Astrocyte (in vitro differentiated cells and primary cell): ENCODE measurements at places on chromosomes 5 and 9.
A peak's percentile ranks its signal among the peaks of the same experiment; 100 is the strongest.

DNA sequence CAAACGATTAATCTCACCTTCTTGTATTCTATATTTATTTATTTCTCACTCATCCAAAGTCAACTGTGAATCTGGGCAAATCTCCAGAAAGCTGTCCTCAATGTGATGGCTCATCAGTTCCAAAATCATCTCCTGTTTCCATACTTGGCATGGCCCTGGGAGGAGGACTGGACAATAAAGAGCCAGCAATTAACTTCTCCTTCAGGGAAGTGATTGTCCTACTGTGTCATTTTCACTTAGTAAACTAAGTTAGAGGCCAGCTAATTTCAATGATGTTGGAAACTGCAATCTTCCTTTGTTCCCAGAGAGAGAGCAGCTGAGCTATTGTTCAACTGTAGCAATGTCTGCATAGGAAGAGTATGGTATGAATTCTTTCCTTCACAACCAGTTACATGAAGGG is 17.5 kb downstream of the CDH12 start:
- DNase-seq, result no peak

GRCh38 chr9:1273859-1274258 is 223.7 kb downstream of the DMRT2 start:
- no peak for DNase-seq

- DNase-seq, result peak; percentile 32
Observed at GRCh38 chr5:150590979-150591695, 49.3 kb upstream of the SYNPO start.

DNA sequence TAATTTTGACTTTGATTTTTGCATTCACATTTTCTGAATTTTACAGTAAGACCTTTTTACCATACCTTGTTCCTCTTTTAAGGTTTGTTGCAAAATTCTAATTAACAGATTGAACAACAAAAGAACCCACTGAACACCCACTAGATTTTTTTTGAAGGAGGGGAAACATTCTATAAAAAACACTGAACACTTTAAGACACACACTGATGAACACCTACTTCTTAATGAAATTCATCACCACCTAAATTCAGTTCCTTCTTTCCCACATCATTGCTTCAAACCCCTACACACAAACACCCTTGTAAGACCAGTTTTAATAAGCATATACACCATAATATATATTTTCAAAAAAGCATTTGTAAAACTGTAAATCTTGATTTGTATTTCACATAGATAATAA is 559.0 kb upstream of the MEF2C start:
- DNase-seq, result no peak

- peak; percentile 29 for DNase-seq
Observed at GRCh38 chr9:114203410-114204140, 48.2 kb downstream of the COL27A1 start.

DNA sequence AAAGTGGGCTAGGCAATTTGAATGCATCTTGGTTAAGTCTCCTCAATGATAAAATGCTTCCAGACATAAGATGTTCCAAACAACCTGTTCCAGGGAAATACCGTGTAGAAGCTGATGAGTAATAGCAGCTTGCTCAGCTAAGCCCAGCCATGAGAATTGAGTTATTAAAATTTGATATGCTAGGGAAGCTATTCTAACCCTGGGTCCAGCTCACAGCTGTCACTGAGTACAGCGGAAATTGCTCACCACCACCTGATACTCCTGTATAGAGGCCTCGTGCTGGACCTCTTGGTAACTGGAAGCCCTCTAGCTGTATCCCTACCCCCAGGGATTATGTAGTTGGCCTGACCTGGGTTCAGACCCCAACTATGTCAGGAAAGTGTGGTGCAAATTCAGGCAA is 521.3 kb upstream of the TRPC7 start:
- DNase-seq, result no peak

DNA sequence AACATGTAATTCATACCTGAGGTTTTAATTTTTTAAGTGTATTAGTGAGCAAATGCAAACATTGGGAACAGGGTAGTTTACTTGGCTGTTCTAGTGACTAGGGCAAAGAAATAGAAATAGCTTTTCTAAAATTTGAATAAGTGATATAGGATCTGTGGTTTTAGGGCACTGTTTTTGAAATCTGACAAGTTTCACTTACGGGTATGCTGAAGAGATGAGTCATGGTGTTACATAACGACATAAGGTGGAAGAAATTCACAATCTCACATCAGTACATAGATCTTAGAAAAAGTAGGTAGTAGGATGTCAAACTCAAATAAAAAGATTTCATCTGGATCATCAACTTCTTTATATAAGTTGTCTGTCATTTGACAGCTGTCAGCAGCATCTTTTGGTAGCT is 772.3 kb downstream of the MAT2B start:
- peak; percentile 65 for DNase-seq

DNA sequence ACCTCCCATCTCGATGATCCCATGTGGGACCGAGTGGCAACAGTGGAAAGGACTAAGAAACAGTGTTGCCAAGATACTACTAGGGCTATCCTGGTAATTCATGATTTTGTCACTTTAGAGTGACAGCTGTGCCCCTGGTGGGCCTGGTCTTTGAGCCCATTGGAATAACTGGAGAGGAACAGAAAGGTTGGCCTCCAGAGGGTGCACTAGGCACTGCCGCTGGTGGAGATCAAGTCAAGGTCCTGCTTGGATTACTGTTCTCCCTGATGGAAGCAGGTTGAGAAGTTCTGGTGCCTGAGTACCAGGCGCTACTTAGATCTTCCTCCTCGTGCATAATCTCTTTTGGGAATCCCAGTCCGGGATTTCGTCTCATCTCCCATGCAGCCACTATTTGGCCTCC is 129.6 kb downstream of the SEC61B start:
- no peak for DNase-seq

DNA sequence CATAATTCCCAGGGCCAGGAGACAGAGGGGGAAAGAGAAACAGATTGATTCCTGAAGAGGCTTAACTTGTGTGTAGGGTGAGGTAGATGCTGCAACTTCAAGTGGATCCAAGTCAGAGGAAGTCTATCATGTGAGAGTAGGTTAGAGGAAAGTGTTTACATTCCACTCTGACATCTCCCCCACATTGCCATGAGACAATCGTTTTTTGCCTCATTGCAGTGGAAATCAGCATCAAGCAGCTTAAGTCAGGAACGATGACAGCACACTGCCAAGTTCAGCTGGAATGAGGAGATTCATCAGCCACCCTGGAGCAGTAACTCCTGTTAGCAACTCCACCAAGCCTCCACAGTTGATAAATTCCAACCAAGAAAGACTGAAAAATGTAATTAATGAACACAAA is 689.7 kb upstream of the MEF2C start:
- DNase-seq, result peak; percentile 84

GRCh38 chr9:80518441-80518840 is 946.7 kb downstream of the TLE4 start:
- DNase-seq, result no peak

DNA sequence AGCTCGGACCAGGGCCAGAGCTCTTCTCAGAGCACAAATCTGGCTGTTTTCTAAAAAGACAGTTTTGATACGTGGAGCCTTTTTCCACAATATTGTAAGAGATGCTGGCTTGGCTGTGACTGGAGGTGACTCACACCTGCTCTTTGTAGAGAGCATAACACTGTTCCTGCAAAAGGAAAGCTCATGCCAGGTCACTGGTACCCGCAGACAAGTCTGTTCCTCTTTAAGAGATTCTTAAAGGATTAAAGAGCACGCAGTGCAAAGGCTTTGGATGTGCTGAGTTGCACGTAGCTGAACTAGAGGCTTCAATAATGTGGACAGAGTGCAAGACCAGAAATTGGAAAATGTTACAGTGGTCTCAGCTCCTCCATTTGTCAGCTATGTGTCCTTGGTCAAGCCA is 19.0 kb downstream of the ACTL7B start:
- peak; percentile 10 for DNase-seq

GRCh38 chr5:68652534-68652965 is 437.0 kb downstream of the PIK3R1 start:
- DNase-seq, result peak; percentile 25

DNA sequence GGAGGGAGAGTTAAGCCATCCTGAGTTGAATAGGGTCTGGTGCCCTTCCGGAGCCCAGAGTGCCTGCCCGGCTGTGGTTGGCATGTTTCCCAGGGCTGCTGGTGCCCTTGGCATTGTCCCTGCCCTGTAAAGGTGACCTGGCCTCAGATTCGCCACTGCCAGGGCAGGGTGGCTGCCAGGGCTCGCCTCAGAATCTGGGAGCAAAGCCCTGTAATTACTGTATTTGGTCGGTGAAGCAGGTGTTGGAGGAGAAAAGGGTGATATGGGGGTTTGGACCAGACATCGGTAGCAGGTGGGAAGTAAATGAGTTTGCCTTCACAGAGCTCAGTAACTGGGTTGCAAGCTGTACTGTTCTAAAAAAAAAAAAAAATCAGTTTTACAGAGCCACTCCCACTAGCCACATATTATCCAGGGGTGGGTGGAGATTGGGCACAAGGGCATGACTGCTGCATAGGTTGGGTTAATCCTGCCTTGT is 47.6 kb downstream of the RGS3 start:
- no peak for DNase-seq

- peak; percentile 89 for DNase-seq
Observed at GRCh38 chr9:133935328-133936005, 56.7 kb downstream of the VAV2 start.

DNA sequence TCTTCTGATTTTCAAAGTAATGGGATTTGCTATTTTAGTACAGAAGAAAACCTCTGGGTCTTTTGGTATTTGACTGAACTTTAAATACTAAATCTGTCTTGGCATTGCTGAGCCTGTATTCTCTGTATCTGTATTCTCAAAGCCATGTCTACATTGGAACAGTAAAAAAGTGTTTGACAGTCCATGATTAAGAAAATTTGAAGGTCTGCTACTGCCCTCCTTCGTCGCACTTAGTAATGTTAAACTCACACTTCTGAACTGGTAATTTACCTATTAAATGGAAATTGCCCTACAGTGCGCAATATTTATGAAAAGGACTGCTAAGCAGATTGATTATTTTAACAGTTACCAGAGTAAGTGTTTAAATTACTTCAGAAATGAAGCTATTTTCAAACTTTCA is 165.7 kb upstream of the SMC2 start:
- DNase-seq, result no peak

- DNase-seq, result peak; percentile 93
Observed at GRCh38 chr9:110015759-110016158, 192.2 kb downstream of the C9orf152 start.

- DNase-seq, result no peak
Observed at GRCh38 chr9:138013836-138014562, 136.4 kb downstream of the CACNA1B start.

DNA sequence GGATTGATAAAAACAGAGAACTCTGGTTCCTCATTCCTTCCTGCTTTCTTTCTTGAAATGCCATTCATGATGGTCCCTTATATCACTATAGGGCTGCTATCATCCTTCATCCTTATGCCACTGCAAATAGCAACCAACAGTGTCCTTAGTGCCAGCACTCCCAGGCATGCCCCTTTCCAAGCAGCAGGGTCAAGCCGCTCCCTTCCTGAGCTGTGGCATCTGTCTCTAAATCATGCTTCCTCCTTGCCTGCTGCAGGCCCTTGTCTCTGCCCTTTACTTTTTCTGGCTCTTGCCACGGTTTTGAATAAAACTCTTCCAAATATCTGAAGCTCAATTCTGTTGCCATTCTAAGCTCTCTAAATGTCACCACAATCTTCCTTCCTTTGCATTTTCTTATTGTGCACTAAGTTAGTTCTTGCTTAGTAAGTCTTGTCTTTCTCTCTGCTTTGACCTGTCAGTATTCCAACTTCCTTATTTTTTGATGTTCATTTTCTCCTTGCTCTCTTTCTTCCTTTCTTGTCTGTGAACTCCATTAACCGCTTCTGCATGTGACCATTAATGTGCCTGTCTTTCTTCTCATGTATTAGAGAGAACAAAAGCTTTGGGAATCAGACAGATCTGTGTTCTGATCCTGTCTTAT is 19.9 kb downstream of the TLR4 start:
- DNase-seq, result no peak

GRCh38 chr5:73692166-73692640 is 66.2 kb downstream of the ARHGEF28 start:
- peak; percentile 91 for DNase-seq

DNA sequence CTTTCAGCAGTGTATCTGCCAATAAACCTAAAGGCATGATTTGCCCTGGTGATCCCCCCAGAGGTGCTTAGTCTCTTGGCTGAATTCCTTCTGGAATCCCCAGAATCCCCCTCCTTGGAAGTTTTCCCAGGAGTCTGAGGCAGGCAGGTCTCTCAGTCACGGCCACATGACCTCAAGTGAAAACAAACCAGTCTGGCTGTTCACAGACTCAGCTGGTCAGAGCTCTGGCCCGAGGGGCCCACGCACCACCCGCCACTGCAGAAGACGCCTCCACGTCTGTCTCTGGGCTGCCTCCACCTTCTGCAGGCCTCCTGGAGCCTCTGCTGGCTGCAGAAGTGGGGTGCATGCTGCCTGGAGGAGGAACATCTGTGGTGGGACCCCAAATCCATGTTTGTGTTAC is 52.5 kb downstream of the HRH2 start:
- DNase-seq, result no peak

GRCh38 chr5:124839371-124839998 is 93.0 kb upstream of the ZNF608 start:
- peak; percentile 31 for DNase-seq

DNA sequence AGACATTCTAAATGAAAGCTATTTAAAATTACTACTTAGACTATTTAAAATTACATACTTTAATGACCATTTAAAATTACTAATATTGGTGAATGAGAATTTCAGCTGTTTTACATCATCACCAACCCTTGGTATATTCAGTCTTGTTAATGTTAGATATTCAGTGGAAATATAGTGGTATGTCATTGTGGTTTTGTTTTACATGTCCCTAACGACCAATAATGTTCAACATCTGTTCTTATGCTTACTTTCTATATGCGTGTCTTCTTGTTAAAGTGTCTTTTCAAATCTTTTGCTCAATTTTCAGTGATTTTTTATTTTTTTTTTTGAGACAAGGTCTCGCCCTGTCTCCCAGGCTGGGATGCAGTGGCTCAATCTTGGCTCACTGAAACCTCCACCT is 279.3 kb upstream of the TARS1 start:
- DNase-seq, result no peak

GRCh38 chr9:100052375-100052774 is 46.4 kb downstream of the ERP44 start:
- no peak for DNase-seq

- DNase-seq, result peak; percentile 99
Observed at GRCh38 chr9:79256691-79257213, 315.0 kb upstream of the TLE4 start.

- DNase-seq, result no peak
Observed at GRCh38 chr9:93183663-93184431, at the start of gene WNK2. TSS of gene WNK2 (plus strand) at chr9:93184139. CDS start at chr9:93184930, 791 bp downstream.
